ENCODE measurements at places on chromosomes 5 and 9.
A peak's percentile ranks its signal among the peaks of the same experiment; 100 is the strongest.

DNA sequence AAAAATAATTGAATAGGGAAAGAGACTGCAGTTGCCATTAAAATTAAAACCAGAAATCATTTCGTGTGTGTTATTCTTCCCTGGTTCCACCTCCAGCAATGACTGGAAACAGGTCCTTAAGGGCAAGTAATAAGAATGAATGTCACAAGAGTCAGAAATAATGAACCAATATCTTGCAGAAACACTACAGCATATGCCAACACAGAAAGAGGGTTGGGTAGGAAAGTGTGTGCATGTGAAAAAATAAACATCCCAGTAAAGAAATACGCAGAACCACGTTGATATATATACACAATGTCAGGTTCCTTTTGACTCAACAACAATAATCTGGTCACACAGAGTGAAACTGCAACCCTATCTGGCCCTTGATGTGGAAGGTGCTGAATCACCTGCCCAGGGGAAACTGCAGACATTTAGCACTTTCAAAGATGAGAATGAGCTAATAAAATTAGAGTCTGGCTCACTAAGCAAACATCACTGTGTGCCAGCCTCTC lies 15.0 kb downstream of the HMHB1 start:
- no peak for DNase-seq

- DNase-seq, result no peak
These were observed 58.3 kb downstream of the IZUMO3 start for GRCh38 chr9:24487250-24487861.

DNA sequence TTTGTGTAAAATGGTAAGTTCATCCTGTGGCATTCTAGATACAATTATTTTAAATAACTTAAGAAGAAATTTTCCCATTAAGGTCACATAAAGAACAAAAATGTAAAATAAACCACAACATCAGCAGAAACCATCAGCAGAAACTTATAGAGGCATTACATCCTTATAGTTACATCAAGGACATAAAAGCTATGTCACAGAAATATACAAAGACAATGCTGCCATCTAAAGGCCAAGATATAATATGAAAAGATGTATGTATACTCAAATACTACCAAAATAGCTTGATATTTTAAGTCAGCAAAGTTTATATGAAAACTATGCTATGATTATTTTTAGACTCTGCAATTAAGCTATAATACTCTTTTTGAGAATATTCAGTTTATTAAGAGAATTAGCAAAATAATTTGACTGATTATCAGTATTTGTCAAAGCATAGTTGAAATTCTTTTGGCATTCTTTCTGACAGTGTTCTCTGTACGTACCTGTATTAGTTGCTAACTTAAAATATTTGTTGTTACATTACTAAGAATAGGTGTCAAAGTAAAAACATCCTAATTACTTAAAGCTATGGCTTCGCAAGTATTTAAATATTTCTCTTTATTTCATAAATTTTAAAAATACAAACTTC lies 36.2 kb downstream of the FBXL17 start:
- DNase-seq, result peak; percentile 38

- DNase-seq, result no peak
These were observed 215.7 kb downstream of the ARL15 start for GRCh38 chr5:54094706-54095105.

DNA sequence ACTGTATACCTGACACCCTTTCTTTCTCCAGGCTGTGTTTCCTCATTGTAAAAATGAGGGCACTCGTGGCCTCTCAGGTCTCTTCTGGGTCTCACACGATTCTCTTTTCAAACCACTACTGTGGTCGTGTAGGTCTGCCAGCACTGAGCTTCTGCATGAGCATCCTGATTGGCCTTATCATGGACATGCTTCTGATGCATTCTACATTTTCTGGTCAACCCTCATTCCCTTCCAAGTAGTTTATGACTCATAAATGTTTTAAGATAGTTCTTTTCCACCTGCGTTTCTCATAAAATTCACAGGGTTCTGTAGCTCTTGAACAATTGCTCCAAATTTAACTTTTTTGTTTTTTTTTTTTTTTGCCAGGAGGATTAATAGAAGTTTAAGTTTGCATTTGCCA lies 294.8 kb downstream of the KCTD16 start:
- no peak for DNase-seq

DNA sequence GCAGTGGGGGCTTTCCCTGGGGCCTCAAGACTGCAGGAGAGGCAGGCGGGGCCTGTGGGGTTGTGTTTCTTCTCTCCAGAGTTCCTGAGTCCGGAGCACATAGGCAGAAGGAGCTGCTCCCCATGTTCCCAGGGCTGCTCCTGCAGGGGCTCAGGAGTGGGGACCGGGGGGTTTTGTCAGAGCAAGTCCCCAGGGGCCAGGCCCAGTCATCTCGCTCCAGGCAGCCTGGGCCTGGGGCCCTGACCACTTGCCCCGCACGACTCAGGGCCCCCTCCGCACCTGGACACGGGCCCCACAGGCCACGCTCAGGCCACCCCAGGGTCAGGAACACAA lies 22.0 kb upstream of the SLC6A19 start:
- no peak for DNase-seq

DNA sequence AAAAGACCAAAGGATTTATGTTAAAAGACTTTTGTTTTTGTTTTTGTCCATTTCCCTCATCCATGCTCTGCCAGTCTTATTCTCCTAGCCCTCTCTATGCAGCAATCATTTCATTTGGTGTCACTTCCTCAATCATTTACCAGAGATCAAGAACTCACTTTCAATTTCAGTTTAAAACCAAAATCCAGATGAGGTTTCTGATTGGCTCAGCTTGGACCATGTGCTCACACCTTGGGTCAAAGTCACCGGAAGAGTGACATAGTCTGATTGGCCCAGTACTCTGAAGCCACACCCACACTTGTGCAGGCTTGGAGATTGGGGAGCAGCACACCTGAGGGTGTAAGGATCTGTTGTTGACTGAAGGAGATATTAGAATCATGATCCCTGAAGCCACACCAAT lies 79.6 kb downstream of the TLR4 start:
- peak; percentile 18 for DNase-seq

DNA sequence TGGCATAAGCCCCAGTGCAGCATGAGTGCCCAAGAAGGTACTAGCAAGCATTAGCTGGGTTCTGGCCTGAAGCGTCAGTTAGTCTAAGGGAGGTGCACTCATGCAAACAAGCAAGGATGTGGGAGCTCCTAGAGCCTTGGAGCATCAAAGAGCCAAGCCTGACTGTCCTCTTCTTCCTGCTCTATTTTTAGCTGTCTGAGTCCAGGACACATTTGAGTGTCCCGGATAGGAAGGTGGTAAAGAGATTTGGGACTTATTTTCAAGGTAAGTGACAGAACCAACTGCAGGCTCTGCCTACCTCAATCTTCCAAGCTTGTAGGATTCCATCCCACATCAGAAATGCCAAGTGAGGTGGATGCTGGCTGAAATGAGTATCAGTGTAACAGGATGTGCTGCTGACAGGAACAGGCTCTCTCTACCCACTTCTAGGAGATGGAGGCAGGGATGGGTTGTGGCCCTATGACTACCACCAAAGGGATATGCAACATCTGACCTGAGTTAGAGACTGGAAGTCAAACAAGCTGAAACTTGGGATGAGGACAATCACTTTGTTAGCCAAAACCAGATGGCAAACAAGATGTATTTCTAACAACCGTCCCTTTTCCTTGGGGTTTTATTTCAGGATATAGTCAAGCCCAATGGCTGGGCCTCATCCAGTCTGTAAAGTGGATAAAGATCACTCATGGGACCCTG lies 15.1 kb downstream of the MACROH2A1 start:
- DNase-seq, result no peak

- no peak for DNase-seq
These were observed 5.5 kb downstream of the B4GALT1 start for GRCh38 chr9:33161589-33162132.

DNA sequence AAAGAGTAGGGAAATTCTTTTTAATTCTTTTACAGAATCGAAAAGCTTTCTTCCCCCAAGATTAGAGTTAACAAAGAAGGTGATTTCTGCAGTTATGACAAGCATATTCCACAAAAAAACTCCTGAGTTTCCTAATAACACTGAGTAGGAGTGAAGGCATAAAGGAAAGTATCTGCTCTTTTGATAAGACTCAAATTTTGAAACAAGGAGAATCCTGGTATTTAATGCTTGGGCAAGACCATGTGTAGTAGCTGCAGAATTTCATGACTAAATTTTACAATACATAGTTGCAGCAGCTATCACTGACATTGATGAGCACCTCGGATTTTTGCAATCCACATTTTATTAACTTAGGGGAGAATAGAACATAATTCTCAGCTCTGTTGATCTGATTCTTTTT lies 92.6 kb downstream of the MARCHF3 start:
- DNase-seq, result no peak

DNA sequence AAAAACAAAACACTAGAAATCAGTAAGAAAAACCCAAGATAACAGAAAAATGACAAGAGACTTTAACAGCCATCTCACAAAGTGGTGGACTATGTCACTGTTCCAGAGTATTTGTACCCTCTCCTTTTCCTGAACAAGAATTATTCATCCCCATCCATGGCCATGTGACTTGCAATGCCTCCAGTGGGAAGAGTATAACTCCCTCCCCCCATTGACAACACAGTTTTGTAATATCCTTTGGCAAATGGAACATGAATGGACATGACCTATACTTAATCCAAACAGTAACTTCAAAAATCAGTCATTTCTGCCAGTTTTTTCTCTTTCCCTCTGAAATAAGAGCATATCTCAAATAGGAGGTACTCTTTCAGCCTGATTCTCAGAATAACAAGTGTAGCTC lies 33.9 kb downstream of the PTBP3 start:
- DNase-seq, result no peak

GRCh38 chr9:14309403-14309802 lies 4.5 kb downstream of the NFIB start:
- no peak for DNase-seq

DNA sequence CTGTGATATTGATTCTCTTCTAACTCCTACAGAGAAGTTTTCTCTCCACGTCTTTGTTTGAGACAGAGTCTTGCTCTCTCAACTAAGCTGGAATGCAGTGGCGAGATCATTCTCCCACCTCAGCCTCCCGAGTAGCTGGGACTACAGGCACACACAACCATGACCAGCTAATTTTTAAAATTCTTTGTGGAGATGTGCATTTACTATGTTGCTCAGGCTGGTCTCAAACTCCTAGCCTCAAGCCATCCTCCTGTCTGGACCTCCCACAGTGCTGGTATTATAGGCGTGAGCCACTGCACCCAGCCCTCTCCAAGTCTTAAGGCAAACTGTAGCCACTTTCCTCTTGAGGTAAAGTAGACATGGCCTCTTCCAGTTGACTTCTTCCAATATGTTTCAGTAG lies 72.2 kb downstream of the SNX18 start:
- no peak for DNase-seq
